ENCODE measurements at places on chromosomes 2 and 18.
A peak's percentile ranks its signal among the peaks of the same experiment; 100 is the strongest.

GRCh38 chr2:134218930-134219658 is 34.8 kb upstream of the MGAT5 start:
- no peak for DNase-seq

GRCh38 chr2:46857871-46858701 is 57.5 kb downstream of the MCFD2 start:
- peak; percentile 98 for DNase-seq

GRCh38 chr2:18604531-18604885 is 15.1 kb upstream of the NT5C1B start:
- DNase-seq, result no peak

DNA sequence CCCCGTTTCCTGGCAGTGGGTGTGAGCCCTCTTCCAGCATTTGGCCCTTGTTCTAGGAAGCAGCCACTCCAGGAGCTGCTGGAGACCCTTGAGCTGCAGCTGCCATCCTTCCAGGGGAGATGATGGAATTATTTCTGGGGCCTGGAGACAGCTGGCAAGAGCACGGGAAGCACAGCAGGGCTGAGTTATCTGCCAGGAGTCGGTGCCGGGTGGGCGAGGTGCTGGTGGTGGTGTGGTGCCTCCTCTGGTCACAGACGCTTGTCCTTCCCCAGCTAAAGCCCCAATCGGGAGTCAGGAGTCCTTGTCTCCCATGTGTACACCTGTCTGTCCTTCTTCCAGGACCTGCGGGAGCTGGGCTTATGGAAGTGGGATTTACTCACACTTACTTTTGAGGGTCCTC is 36.0 kb downstream of the DPYSL5 start:
- no peak for DNase-seq

DNA sequence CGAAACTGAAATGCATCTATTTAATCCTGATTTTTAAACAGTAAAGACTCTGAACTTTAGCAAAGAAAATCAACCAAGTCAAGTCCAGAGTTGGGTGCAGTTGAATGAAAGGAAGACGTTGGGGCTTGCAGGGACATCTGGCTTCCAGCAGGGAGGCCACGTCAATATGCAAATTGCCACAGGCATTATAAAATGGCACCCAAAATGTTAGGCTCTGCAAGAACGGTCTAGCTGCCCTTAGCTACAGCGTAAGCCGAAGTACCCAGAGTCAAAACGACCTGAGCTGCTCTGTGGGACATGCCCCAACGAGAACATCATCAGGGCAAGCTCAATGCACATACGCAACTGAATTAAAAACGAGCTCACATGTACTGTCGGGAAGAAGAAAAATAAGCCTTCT is 30.7 kb downstream of the DOCK10 start:
- no peak for DNase-seq

DNA sequence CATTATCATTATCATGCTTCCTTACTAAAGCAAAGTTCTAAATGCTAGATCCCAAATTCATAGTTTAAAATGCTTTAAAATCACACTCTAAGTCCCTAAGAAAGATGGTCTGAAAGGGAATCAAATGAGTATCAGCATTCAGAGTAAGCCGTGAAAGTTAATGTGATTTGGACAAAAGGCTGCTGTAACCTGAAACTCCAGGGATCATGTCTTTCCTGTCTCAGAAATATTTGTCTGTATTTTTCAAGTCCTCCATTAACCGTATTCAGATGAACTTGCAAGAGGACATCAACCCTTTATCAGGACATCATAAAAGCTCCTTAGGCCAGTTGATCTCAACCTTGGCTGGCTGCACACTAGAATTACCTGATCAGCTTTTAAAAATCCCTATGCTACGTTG is 324.3 kb upstream of the PKDCC start:
- no peak for DNase-seq

DNA sequence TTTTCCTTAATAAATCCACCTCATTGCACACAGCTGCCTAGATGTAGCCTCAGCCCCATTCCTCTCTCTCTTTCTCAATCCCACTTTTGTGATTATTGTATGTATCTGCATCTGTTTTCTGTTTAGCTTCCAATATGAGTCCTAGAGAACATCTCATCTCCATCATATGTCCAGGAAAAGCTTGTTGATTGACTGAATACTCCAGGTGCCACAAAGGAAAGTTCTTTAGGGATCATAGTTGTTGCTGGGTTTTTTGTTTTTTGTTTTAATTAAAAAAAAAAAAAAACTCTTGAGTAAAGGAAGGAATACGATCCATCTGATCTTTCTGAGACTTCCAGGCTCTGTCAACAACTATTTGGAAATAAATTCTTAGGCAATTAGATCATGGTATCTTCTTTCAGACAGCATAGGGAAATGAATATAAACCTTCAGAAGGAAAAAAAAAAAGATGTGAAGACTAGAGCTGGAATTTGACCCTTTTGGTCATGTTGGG is 42.5 kb downstream of the KIAA2012 start:
- DNase-seq, result peak; percentile 83

- no peak for DNase-seq
These were observed 100.8 kb upstream of the CNGA3 start for GRCh38 chr2:98245491-98245890.

DNA sequence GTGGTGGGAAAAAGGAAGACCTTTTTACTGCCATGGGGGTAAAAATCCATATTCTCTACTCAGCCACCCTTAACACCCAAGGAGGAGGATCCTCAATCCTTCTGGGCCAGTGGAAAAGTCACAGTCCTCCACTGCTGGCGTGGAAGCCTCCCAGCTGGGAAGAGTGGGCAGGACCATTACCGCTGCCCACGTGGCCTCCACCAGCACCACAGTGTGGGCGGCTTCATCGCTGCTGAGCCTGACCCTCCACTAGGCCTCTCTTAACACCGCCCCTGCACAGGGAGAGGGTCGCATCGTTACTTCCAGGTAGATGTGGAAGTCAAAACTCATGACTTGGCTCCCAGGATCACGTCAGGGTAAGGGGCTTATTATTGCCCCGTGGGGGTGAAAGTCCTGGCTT is 656.5 kb downstream of the SUCLG1 start:
- DNase-seq, result no peak

- DNase-seq, result no peak
These were observed 37.6 kb downstream of the MLPH start for GRCh38 chr2:237524631-237525030.

- no peak for DNase-seq
These were observed 206.1 kb downstream of the SH3BP4 start for GRCh38 chr2:235157746-235158482.

DNA sequence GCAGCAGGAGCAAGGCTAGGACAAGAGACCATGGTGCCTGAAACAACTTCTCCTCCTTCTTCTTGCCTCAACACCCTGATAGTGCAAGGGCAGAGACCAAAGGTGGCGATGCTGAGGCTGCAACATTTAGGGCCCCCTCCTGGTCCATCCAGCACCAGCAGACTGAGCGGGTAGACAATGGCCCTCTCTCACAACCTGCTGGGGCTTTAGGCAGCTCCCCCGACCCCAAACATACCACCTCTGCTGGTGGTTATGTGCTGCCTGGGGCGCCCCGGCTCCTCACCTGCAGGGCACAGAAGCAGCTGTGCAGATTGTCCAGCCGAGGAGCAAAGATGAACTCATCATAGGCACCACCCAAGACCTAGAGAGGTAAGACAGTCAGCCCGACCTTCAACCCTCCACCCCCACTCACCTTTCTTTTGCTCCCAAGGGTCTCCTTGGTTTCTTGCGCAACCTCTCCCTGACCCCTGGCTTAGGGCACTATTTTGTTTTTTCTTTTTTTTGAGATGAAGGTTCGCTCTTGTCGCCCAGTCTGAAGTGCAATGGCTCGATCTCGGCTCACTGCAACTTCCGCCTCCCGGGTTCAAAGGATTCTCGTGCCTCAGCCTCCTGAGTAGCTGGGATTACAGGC is 3.5 kb downstream of the DNPEP start:
- DNase-seq, result no peak

GRCh38 chr2:180177534-180177933 is 170.4 kb upstream of the CWC22 start:
- DNase-seq, result no peak

GRCh38 chr18:32420084-32420750 is 50.5 kb downstream of the GAREM1 start:
- no peak for DNase-seq

DNA sequence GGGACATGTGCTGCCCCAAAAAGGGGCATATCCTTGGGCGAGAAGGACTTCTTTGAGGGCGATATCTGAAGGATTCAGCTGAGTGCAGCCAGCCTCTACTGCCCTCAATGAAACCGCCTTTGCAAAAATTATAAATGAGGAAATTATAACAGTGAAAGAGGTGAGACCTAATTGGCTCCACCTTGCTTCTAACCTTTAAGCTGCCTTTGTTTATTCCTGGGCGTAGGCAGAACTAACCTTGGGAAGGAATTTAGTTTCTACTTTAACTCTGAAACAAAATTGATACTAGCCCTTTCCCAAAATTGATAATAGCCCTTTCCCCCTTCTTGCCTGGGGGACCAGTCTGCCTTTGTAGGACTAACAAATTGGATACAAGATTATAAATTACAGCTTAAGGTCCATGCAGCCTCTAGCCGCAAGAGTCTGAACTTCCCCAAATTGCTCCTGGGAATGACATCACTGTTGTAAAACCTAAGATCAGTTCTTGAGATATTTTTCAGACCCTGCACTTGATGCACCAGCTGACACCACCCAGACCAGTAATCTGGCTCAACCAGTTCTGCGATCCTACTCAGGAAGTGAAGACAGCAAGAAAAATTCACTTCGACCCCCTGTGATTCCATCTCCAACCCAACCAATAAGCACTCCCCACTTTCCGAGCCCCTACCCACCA is 36.0 kb upstream of the ASAP2 start:
- no peak for DNase-seq

GRCh38 chr18:7668392-7668791 is 101.3 kb downstream of the PTPRM start:
- DNase-seq, result no peak

DNA sequence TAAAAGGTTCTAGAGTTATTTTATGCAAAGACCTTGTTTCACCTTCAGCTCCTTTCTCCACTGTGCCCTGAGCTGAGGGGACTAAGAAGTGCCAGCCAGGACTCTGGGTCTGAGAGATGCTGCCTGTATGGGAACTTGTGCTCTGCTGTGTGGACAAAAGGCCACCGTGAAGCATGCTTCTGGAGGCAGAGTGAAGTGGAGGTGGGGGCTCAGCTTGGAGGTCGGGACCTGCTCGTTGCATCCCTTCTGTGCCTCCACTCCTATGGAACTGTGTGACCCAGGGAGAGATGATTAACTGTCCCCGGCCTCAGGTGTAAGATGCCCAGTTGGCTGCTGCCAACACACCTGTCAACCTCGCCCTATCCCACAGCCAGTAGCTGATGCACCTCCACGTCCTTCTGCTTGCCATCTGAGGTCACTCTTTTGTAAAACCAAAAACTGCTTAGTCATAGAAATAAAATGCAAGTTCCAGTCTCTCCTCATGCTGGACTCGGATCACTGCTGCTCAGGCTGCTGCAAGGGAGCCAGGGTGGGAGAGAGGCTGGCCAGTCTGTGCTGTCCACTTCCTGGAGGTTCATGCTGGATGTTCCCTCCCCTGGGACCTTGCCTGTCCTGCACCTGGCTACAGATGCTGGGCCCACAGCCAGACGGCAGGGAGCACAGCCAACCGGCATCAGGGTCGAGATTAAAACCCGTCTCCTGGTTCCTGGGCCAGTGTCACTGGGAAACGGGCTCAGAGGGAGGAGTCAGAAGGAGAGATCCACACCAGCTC is 113.2 kb downstream of the ACKR3 start:
- no peak for DNase-seq

DNA sequence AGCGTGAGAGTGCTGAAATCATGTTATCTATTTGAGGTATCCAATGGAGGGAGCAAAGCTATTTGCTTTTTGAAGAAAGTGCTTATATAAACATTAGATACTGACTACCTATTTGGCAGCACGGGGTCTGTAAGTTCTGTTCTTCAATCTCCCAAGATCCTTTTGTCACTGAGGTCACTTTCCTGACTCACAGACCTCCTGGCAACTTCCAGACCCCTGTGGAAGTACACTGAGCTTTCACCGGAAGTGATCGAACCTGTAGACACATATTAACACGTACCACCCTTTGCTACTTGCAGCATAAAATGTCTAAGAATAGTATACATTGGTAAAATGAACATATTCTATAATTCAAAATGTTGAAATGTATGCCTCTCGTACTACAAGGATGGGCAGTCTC is 452.6 kb upstream of the ST6GAL2 start:
- DNase-seq, result no peak

DNA sequence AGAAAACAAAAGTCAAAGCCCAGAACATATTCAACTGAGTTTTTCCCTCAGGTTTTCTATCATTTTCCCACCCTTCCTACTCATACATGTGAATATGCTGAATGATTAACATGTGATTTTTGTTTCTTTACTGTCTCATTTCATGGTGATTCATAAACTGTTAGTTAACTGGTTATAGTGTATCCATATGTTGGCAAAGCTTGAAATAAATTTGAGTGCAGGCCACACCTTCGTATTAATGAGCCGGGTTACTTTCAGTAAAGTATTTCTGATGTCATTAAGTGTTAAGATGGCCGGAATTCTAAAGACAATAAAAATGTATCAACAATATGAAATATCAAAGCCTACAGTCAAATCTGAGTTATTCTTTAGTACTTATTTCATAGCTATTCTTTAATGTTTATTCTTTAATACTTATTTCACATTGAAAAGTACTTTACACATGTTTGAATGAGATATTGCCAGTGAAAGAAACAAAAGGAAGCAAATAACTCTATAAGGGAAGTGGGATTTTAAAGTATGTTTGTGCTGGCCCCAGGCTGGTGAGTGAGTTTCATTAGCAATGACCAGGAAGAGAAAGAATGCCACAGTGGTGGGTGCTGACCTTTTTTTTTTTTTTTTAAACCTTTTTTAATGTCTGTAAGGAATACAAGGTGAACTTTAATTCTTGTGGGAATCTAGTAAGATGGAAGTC is 178.6 kb downstream of the NEDD4L start:
- DNase-seq, result peak; percentile 41

GRCh38 chr2:39779341-39779851 is 338 bp upstream of the THUMPD2 start:
- DNase-seq, result no peak

DNA sequence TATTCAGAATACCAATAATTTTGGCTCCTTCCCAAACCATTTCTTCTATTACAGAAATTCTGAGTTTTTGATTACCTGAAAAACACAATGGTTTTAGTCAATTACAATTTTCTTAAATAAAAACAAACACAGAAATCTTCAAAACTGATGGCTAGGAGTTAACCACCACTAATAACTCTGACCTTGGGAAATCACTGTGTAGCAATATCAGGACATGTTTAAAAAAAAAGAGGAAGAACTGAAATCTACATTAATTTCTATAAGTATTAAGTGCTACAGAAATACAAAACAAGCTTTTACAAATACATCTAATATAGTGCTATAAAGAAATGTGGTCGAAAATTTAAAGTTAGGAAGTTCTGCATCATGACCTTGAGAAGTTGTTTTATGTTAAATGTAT is 14.9 kb downstream of the L3MBTL4 start:
- DNase-seq, result no peak

Measured in fibroblast of skin of scalp (primary cell).